Globus pallidus (tissue), 1 donor: ENCODE measurements at places on chromosomes 7 and 10.

DNA sequence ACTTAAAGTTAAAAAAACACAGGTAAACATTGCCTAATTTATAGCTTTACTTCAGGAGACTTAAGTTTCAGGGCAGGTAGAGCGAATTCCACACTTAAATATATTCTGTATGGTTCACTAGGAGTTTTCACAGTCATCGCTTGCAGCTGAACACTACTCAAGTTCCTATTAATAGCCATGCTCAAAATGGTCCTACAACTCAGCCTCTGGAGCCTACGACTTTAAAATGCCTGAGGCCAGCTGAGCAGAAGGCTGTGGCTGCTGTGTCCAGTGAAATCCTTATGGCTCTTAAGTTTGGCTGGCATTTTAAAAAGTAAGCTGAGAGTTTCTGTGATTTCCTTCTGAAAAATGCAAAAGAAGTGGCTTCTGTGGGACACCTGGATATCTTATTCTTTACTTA is 105.4 kb upstream of the GLI3 start:
- no peak for DNase-seq

GRCh38 chr10:47035819-47036337 is 124.7 kb downstream of the PTPN20 start:
- no peak for DNase-seq

DNA sequence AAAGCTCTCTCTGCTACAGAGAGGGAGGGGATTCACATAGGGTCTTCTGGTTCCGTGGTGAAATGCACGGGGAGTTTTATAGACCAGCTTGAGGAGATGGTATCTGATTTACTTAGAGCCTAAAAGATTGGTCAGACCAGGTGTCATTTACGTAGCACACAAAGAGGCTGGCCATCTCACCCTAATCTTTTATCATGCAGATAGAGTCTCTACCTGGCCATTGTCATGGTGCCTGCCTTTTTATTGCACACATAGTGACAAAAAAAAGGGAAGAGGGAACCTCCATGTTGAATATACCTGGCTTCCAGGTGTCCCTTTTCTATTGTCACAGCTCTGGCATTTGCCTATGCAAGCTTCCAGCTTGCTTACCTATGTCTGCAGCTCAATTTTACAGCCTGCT is 1456.1 kb downstream of the GATA3 start:
- DNase-seq: no peak

- DNase-seq: no peak
These were observed 11.5 kb upstream of the SLC29A3 start for GRCh38 chr10:71307469-71308085.

- peak; percentile 15 for DNase-seq
These were observed 28.2 kb downstream of the IL2RA start for GRCh38 chr10:6033954-6034353.

- no peak for DNase-seq
These were observed 638.2 kb upstream of the FZD8 start for GRCh38 chr10:36280321-36280741.

GRCh38 chr7:107210400-107210799 is 41.6 kb downstream of the HBP1 start:
- no peak for DNase-seq

GRCh38 chr7:130417213-130417612 is 23.6 kb downstream of the CEP41 start:
- DNase-seq: no peak

GRCh38 chr7:88546808-88547207 is 212.7 kb upstream of the ZNF804B start:
- DNase-seq: peak; percentile 21

DNA sequence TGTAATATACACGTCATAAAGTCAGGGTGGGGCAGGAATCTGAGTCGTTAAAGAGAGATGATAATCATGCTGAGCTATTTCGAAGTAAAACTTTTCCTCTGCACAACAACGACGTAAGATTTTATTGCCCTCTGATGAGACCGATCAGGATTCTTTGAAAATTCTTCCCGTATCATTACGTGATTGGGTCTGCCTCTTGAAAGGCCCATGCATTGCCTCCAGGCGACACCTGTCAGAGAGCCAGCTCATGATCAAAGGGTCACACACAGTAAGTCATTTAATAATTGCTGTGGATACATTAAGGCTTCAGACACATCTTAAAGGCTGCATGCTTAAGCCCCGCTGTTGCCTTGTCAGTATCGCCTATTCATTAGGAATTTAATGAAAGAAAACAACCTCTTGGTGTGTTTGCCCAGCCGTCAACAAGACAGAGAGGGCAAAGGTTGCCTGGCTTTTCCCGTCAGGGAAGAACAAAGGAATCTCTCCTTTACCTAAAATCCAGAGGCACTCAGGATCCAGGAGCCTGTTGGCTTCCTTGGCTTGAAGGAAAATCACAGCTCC is 189.0 kb upstream of the SH2B2 start:
- no peak for DNase-seq

- no peak for DNase-seq
These were observed 11.7 kb upstream of the VIM start for GRCh38 chr10:17216217-17216900.

DNA sequence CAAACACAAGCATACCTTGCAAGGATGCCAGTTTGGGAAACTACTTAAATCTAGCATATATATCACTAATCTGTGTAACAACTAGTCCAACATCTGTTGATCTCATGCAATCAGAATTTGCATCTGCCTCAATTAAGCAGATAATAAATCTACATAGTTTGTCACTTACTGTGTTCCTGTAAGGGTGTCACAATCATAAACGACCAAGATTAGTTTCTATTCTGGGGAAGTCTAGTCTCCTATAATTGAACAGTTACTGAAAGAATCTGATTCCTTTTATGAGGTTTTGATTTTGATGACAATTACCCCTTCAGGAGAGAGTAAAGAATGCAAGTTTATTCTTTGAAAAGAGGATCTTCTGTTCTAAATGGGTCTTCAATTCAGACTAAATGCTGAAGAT is 85.5 kb upstream of the LRRN3 start:
- no peak for DNase-seq

DNA sequence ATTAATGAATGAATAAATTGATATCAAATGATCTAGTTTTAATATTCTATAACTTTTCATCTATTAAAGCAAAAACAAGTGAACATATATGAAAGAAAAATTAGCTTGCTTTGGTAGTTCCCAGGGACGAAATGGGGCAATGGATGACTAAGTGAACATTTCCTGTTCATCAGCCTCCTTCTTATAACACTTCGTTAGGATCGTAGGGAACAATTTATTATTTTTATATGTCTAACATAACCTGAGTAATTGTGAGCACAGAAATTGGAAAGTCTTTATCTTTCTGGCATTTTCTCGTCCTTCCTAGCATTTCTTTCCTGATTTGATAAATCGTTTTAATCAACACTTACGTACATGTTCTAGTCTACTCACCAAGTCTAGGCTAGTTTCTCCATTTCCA is 59.1 kb upstream of the PPP1R3C start:
- no peak for DNase-seq

- no peak for DNase-seq
These were observed 110.2 kb downstream of the LARP4B start for GRCh38 chr10:821322-821721.

DNA sequence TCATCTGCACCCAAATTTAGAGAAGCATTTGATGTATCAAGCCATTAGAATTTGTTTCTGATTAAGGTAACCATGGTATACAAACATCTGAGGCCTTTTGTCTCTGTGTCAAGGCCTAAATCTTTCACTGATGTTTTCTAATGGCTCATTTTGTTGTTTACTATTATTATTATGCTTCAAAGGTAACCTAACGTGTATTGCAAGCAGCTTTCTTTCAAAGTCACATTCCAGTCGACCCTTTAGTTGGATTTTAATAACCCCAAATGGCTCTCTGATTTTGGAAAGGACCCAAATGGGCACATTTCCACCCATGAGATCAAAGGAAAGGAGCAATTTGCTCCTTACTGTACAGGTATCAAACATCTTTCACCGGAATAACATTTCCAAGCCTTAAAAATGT is 46.7 kb upstream of the WNT16 start:
- no peak for DNase-seq

GRCh38 chr10:6918305-6918704 is 338.2 kb upstream of the PRKCQ start:
- peak; percentile 44 for DNase-seq

GRCh38 chr10:11691319-11691755 is 50.8 kb upstream of the ECHDC3 start:
- DNase-seq: no peak

- no peak for DNase-seq
These were observed 47.9 kb downstream of the RBM33 start for GRCh38 chr7:155692317-155692716.
